ENCODE measurements at places on chromosomes 12 and 14. TPM values are rescaled to one million over a fixed set of nuclear protein-coding genes. Genes with fewer than 3 reads are reported as not detected.

TRMT61A gene
- total RNA-seq: 10.5 TPM

GRCh38 chr12:66538970-66539369, 139.9 kb downstream of the GRIP1 start:
- DNase-seq: no peak

GPR84 gene
- 0.60 TPM for total RNA-seq

GRCh38 chr12:19548834-19549233, 109.5 kb downstream of the AEBP2 start:
- DNase-seq: no peak

- no peak for DNase-seq
These were observed 341.3 kb downstream of the SLC16A7 start for GRCh38 chr12:59937148-59937547.
